ENCODE measurements at places on chromosomes 7 and 10.

GRCh38 chr7:15475808-15476530 is 85.8 kb downstream of the AGMO start:
- no peak for DNase-seq

DNA sequence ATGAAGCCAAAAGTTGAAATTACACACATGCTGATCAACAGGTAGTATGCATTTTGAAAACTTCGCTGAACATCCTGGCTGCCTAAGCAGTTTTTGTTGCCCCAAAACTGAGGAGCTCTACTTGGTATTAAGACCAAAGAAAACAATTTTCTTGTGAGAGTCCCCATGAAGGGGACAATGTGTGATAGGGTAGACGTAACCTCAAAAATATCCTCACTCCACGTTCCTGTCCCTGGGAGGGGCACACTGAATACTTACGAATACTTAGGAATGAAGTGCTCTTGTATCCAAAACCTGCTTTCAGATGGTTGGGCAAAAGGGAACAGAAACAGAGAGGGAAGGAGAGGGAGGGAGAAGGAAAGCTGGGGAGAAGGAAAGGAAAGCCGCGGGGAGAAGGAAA is 24.7 kb downstream of the CCDC6 start:
- DNase-seq: no peak

DNA sequence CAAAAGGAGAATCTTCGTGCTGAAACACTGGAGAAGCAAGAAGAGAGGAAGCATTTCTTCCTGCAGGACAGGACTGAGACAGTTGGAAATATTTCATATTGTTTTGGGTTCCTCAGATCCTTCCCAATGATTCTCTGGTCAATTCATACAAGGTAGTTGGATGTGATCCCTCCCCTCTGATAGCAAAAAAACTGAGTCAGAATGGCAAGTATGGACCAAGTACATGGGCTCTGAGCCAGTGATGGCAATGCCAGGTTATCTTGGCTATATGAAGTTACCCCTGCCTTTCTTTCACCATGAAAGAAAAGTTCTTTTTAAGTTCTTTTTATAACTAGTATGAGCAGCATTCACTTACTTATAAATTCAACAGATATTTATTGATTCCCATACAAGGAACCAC is 124.4 kb upstream of the PTPRZ1 start:
- no peak for DNase-seq

DNA sequence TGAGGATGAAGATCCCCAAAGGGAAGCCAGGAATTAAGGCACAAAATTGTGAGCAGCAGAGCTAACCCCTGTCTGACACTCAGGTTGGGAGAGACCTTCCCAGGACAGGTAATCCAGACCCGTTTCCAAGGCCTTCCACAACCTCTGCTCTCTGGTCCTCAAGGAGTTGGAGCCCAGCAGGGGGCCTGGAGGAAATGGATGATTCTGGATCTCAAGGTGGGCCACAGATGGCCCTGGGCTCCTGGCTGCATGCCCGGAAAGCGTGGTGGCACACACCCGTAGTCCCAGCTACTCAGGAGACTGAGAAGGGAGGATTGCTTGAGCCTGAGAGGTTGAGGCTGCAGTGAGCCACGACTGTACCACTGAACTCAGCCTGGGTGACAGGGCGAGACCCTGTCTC is 42.3 kb downstream of the DPYSL4 start:
- no peak for DNase-seq

GRCh38 chr10:130862122-130862521 is 449.4 kb downstream of the TCERG1L start:
- DNase-seq: no peak

DNA sequence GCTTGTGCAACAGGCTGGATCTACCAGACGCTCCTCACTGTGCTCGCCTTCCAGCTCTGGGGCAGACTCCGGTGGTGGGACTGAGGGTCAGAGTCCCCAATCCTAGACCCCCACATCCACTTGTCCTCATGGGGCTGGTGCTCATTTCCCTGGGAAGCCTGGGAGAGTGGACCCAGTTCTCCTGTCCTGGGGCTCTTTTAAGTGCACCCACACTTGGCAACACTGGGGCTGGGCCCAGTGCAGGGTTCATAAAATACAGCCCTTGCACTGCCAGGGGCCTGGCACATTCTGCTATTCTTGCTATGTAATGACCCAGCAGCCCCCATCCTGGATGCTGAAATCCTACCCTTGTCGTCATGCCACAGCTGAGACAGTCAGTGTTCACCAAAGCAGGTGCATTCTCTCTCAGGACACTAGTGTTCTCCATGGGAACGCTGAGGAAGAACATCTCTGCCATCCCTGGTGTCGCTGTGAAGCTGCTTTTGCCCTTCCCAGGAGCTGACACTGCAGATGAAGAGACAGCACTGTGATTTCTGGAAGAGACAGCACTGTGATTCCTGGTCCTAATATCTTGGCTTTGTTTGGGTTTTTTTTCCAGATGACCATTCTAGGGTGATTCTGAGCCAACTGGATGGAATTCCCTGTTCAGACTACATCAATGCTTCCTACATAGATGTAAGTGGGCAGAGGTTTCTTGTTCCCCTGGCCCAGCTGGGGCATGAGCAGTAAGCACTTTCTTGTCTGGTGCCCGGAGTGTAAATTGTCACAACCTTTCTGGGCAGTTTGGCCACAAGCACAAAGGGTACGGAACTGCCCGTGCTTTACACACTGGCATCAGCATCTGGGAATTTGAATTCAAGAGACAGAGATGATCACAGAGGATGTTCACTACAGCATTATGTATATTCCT is 65.6 kb downstream of the MKI67 start:
- no peak for DNase-seq

- DNase-seq: no peak
These were observed 404.5 kb downstream of the ADRA2A start for GRCh38 chr10:111481261-111481826.

GRCh38 chr10:62561151-62561550 is 187.0 kb downstream of the ZNF365 start:
- no peak for DNase-seq

DNA sequence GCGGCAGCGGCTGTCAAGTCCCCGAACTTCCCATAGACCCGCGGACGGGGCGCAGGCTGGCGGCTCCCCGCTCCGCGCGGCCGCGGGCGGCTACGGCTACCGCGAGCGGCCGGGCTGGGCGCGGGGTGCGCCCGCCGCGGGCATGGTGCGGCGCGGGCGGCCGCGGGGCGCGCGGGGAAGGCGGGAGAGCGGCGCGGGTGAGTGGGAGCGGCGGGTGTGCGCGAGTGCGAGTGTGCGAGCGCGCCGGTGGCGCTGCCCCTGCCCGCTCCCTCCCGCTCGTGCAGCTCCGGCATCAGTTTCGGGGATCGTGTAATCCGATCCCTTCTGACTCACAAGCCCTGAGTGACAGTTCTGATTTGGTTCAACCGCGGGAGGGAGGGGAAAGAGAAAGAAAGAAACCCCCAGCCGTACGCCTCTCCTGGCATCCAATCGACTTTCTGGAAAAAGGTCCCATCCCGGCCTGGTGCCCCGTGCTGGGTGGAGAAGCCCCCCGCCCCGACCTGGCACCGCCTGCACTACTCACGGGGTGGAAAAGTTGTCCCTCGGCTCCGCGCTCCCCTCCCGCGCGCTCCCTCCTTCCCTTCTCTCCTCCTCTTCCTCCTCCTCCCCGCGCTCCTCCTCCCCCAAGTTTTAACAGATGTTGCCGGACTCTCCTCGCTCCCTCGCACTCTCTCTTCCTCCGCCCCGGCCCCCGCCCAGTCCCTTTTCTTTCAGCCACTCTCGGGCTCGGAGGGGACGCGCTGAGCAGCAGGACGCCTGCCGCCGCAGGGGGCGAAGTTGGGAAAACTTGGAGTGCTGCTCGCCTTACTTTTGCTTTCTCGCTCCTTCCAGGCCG is at the start of gene GLI3:
GLI3 (minus strand) TSS at position 234 of the 835 bp plus-strand sequence. CDS start 13,956 bp downstream, outside the sequence.
- peak; percentile 52 for DNase-seq

DNA sequence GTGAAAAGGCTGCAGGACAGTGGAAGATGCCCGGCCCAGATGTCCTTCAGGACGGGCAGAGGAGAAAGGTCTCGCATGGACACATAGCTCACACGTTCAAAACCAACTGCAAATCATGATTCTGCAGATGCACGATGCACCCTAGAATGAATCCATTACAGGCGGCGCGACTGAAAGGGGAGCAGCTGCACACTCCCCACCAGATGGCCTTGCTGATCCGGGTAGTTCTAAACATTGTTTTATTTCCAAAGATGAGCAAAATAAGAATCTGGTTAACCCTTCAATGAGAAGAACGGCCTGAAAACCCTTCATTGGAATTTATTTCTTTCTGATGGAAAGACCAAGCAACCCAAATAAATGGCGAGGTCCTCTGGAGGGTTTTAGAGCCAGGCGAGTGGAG is 33.8 kb downstream of the CHST15 start:
- no peak for DNase-seq

DNA sequence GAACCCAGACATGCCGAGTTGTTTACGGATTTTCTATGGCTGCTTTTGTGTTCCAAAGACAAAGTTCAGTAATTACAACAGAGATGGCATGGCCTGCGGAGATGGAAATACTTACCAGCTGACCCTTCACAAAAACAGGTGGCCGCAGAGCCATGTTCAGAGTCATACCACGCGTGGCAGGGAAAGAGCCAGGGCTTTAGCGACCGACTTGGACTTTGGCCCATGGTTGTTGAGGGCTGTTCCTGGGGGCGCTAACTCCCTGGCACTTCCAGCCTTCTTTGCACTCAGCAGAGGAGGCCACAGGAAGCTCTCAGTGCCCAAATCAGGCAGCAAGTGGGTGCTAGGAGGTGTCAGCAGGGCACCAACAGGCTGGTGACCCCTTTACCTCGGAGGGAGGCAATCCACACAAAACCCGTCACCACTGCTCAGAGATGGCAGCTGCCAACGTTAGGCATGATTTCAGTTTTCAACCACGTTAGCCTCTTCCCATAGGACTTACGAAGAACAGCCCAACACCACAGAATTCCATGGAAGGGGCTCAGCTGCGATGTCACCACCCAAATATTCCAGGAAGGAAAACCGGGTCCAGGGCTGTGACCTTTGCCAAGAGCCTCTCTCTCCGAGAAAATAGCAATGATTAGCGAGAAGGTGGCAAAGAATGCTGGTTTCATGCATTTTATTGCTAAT is 21.4 kb upstream of the CNPY1 start:
- no peak for DNase-seq

DNA sequence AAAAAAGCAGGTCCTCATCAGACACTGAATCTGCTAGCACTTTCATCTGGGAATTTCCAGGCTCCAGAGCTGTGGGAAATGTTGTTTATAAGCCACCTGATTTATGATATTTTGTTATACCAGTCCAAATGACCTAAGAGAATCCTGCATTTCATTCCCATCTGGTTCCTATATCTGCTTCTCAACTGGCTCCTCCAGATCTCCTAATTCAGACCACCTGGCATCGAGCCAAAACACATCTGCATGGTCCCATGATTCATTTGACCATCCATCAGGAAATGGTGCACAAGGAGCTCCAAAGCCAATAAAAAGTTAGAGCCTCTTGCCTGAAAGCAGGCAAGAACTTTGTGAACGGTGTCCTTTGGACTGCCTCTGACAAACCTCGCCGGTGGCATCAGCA is 108.9 kb downstream of the IPMK start:
- no peak for DNase-seq

- peak; percentile 43 for DNase-seq
These were observed 201.2 kb downstream of the TCF7L2 start for GRCh38 chr10:113151190-113151666.

GRCh38 chr7:83731154-83731553 is 82.2 kb upstream of the SEMA3E start:
- no peak for DNase-seq

DNA sequence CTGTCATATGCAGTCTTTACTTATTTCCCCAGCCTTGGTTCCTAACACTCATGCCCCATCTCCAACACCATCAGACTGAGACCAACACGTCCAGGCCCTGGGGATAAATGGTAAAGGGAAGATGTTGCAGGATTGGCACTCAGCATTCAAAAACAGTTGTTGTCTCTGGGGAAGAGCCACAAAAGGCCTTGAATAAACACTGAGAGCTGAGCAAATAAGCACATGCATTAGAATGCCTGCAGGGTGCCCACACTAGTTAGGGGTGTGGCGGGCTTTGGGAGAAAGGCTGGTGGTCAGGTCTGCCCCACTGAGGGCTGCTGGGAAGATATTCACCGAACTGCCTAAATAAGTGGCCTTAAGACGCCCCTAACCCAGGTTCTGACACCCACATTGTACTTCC is 391.0 kb downstream of the GFRA1 start:
- DNase-seq: no peak

All from globus pallidus (tissue), 1 donor.